ENCODE measurements at places on chromosomes 1 and 21.

DNA sequence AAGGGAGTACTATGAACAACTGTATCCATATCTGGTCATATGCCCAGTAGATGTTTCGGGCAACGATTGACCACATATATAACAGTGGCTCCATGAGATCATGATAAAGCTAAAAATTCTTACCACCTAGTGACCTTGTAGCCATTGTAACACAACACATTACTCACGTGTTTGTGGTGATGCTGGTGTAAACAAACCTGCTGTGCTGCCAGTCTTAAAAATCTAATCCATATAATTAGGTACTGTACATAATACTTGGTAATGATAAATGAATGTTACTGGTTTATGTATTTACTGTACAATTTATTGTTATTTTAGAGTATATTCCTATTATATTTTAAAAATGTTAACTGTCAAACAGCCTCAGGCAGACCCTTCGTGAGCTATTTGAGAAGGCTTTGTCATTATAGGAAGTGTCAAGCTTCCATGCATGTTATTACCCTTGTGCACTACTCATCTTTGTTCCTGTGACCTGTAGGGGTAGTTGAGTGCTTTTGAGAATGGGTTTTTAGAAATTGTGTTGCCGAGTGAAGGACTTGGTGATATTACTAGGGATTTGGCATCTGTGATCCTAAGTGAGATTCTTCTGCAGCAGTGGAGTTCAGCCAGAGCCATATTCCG, 23.6 kb downstream of the DIP2A start:
- no peak for DNase-seq

GRCh38 chr1:197438010-197438790, 170.1 kb downstream of the CRB1 start:
- DNase-seq: no peak

DNA sequence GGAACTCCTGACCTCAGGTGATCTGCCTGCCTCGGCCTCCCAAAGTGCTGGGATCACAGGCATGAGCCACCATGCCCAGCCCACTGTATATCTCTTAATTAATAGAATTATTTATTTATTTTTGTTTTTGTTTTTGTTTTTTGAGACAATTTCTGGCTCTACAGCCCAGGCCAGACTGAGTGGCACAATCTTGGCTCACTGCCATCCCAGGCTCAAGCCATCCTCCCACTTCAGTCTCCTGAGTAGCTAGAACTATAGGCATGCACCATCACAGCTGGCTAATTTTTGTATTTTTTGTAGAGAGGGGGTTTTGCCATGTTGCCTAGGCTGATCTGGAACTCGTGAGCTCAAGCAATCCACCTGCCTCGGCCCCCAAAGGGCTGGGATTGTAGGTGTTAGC, 15.7 kb upstream of the WDTC1 start:
- DNase-seq: no peak

DNA sequence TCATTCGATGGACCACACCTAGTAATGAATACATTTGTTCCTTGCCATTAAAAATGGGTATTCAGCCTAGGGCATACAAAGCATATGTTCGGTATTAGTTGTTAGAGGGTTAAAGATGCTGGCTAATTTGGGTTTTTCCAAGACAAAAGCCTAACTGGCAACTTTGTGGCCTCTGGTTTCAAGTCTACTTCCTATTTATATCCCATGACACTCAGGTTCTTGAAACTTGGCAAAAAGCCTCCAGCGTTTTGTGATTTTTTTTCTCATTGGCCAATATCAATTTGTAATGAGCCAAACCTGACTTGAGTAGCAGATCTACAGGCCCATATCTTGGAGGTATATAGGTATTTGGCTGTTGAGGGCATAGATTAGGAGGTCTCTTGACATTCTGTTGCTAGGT, 75.3 kb downstream of the C1orf21 start:
- no peak for DNase-seq

GRCh38 chr1:245804696-245805095, 649.9 kb downstream of the KIF26B start:
- DNase-seq: no peak

DNA sequence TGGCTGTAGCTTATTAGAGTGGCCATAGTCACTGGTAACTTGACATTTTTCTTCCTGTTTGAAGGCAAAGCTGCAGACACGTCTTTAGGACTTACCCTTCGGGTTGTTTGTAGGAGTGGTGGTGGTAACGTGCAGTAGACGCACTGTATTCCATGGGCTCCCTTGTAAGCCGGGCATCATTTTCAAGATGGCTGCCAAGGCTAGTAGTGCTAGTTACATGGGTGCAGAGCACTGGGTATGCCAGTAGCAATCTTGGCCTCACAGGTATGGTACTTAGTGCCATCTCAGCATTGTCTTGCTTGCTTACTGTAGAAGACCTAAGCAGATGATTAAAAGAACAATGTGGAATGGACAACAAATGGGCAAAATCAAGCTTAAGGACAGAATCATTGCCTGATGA, 1.9 kb downstream of the YBX1 start:
- DNase-seq: peak; percentile 54

DNA sequence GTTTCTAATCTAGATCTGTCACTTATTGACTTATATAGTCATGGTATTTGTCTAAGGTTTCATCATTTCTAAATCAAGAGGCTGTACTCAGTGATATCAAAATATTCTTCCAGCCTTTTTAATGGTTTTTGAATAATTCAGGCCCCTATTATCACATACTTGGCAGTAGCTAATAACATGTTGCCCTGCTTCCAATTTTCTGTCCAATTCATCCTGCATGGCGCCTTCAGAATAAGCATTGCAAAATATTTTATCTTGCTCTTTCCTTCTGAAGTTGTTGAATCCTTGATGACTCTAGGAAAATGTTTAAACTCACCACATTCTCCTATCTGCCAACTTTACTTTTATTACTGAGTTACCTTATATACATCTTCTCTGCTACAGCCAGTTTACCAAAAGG, 517.2 kb upstream of the B3GALT2 start:
- DNase-seq: no peak

- DNase-seq: no peak
Measured at GRCh38 chr21:15051644-15052458, 12.9 kb downstream of the NRIP1 start.

DNA sequence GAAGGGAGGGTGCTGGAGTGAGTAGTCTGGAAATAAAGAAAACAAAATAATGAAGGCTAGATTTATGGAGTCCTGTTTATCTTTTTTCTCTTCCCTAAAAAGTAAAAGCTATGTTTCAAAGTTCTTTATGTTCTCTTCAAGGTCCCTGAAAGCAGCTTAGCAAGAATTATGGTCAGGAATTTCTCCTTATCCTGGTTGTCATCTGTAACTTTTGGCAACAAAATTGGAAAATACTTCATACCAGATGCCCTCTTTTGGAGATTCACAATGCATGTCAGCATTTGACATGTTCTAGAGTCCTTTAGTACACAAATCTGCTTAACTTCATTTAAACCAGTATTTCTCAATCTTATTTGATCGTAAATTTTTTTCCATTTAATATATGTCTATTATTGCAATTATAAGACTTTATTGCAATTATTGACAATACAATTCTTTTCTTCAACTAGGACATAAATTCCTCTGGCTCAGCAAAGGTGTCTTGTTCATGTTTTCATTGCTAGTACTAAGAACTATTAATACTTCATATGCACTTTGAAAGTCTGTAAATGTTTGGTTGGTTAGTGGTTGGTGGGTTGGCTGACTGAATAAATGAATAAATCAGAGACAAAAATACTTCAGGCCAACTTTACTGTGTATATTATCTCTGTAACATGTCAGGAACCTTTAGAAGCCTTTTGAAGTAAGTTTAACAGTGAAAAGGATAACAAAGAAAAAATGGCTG, 101.5 kb downstream of the ATP1B1 start:
- DNase-seq: no peak

- DNase-seq: no peak
Measured at GRCh38 chr1:110065841-110066240, 4.6 kb downstream of the ALX3 start.

- DNase-seq: no peak
Measured at GRCh38 chr1:180294711-180295110, 64.6 kb downstream of the LHX4 start.

GRCh38 chr1:39854738-39855137, 28.6 kb downstream of the TRIT1 start:
- no peak for DNase-seq

DNA sequence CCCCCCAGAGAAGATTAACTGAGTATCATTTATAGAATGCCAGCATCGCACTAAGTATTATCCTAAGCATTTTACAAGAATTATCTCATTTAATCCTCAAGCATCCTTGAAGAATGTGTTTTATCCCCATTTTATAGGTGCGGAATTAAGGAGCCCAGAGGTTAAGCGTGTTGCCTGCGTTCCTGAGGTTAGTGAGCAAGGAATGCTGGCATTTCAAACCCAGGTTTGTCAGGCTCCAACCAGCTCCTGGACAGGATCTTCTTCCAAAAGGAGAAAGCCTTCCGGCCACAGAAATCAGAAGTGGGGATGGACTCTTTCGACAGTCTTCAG, 82.3 kb downstream of the SSBP3 start:
- DNase-seq: no peak

GRCh38 chr1:155081472-155082300, 3.0 kb downstream of the EFNA3 start:
- DNase-seq: no peak

- no peak for DNase-seq
Measured at GRCh38 chr1:155125946-155126555, 1.6 kb upstream of the EFNA1 start.

DNA sequence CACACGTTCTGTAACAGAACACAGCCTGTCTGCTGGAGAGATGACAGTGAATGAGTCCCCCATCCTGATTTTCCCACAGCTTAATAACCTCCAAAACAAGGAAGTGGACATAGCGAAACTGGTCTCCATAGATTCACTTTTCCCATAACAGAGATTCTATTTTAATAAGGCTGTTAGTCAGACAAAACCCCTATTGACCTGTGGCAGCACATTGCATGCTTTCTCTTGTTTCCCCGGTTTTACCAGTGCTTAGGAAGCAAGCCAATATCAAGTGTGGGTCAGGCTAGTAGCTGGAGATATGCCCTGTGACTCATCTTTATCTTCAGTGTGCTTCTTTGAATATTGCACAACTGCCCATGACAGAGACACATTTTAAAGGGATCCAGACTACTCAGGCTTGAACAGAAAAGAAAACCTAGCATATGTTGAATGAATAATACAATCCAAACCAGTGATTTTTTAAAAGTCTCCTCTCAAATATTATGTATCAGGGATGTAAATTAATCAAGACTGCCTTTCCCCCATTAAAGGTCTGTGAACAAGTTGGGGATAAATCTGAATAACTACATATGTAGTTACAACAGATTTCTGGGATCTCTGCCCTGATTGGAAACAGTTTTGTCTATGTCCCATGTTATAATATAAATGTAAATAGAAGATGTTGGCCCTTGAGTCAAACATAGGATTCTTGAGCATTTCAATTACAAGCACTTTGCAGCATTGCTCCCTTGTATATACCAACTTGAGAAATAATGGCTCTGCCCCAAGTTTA, 11.9 kb upstream of the CLDN8 start:
- no peak for DNase-seq

DNA sequence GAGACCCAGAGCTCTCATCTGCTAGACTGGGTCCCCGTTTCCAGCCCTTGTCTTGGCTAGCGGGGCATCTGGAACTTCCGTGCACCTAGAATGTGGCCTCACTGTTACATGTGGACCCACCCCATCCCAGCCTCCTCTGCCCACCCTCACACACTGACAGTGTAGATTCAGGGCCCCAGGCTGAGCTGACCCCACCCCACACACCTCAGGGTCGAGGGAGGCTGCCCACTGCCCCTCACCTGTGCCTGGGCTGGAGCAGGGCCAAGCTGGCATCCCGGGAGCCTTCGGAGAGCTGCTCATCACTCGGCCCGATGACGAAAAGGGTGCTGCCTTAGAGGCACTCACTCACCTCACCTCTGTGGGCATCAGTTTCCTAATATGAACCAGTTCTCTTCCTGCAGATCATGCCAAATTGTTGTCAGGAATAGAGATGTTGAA, 11.1 kb downstream of the ACOT11 start:
- DNase-seq: no peak

DNA sequence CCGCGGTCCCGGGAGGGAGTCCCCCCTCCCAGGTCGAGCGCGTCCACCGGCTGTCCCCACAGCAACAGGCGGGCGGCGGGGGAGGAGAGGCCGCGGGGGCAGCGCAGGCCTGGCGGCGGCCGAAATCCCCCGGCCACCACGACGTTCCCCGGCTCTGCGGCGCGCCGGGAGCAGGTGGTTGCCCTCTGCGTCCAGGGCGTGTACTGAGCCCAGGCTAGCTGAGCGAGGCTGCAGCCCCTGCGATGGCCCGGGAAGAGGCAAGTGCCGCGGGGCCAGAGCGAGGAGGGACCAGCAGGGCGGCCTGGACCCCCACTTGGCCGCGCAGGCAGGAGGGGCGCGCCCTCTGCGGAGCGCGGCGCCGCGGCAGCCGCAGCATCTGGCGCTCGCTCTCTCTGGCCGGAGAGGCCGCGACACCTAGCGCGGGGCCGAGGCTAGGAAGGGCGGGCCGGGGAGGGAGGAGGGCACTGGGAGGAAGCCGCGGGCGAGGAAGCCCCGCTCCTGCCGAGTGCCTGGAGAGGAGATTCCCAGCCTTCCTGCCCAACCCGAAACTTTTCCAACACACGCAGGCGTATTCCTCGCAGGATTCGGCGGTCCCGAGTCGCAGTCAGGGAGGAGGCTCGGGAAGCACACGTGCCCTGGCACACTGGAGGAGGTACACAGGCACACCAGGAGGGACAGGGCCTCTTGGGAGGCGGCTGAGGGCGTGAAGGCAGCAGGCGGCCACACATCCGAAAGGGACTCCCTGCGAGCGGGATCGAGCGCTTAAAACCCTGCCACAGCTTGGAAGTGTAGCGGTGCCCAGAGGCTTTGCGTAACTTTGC, 4.9 kb upstream of the PROX1 start:
- no peak for DNase-seq

DNA sequence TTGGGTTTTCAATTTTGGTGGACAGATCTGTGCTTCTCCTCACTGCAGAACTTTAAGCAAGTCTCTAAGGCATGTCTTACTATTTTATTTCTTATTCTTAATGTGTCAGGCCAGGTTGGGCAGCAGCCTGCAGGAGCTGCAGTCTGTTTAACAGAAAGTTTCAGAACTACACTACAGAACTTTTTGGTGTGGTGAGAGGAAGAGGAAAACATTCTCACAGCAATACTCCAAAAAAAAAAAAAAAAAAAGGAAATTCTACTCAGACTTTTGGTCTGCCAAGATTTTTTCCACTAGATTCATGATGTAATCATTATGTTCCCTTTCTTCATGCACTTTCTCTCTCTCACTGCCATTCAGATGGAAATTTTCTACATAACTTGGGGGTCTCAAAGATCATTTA, 255.2 kb downstream of the COL11A1 start:
- DNase-seq: no peak

- peak; percentile 39 for DNase-seq
Measured at GRCh38 chr1:211653959-211654496, 21.4 kb downstream of the NEK2 start.

GRCh38 chr1:12153181-12153785, 13.5 kb upstream of the TNFRSF1B start:
- DNase-seq: no peak

DNA sequence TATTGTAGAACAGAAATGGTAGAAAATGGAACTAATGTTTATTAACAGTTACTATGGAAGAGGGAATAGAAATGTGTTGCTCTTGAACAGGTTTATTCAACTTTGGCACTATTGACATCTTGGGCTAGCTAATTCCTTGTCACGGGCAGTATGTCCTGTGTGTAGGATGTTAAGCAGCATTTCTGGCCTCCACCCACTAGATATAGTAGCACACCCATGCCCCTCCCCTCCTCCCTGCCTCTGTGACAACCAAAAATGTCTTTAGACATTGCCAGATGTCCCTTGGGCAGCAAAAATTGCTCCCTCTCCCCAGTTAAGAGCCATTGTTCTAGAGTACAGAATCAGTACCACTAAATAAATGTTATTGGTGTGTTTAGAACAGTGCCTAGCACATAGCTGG, 91.4 kb upstream of the TPTE start:
- DNase-seq: no peak
